ENCODE measurements at places on chromosomes 2 and 18.

DNA sequence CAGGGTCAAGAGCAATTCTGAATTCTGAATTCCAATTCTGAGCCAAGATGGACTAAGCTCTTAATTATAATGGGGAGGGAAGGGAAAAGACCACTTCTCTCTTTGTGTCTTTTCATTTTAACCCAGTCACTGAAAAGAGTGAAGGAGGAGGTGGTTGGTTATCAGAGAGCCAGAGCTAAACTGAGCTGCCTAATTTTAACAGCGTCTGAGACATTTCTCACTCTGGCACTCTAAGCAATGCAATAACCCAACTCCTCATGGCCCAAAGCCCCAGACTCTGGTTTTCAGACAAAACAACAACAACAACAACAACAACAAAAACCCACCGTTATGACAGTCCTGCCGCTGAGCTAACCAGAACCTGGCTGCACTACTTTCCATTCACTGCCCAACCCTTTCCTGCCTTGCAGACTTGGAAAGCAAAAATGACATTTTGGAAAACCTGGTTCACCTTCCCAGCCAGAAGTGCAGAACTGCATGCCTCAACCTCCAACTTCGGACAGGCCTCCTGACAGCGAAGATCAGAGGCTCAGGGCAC, 1.0 kb downstream of the CHST10 start:
- no peak for DNase-seq

- peak; percentile 11 for DNase-seq
These were observed 75.2 kb downstream of the MAP2 start for GRCh38 chr2:209499069-209499468.

GRCh38 chr2:14960686-14961324, 328.3 kb downstream of the LRATD1 start:
- no peak for DNase-seq

- DNase-seq = no peak
These were observed 80.8 kb upstream of the LCLAT1 start for GRCh38 chr2:30366199-30366691.

DNA sequence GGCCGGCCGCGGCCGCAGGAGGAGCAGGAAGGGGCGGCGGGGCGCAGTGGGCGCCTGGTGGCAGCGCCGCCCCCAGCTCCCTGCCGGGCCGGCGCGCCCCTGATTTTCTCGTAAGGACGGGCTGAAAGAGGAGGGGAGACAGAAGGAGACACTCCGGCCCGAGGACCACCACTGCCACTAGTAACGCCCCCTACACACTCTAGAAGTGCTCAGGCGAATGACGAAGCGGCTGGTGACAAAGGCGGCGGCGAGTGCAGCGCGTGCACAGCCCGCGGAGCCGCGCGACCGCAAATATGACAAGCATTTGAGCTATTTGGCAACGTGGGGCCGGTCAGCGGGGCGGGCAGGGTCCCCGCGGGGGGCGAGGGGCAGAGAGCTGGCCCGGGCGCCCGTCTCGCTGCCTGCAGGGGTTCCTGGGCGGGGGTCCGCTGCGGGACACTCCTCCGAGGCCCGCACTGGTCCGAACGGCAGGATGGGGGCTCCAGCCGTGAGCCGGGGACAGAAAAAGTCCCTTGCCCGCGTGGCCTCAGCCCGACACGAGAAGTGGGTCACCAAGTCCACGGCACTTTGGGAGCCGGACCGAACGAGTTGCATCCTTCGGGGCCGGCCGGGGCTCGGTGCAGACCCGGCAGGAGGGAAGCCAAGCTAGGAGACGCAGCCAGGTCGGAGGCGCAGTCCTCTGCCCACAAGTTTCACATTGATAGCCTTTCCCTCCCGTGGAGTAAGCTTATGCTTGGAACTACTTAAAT, 524 bp upstream of the SERTAD2 start:
- DNase-seq = peak; percentile 87

DNA sequence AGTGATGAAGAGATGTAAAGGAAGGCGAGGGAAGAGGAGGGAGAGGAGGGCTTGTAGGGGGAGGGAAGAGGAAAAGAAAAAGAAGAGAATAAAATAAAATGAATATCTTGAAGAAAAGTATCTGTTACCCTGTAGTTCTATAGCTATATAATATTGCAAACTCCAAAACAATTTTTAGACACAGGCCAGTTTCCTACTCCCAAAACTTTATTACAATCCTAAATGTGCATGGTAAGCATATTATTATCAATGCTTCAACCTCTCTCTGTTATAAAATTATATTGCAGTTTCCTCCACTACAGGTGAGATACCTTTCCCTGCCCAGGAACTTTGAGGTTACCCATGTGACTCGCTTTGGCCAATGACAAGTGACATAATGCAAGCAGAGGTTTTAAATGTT, 1351.6 kb upstream of the NRXN1 start:
- DNase-seq = no peak

All from fibroblast of gingiva (primary cell).